CD14-positive monocyte (primary cell): ENCODE measurements at places on chromosomes 5 and 9.

- DNase-seq, result no peak
Observed at GRCh38 chr9:2469681-2470221, 151.8 kb upstream of the VLDLR start.

- DNase-seq, result no peak
Observed at GRCh38 chr9:76161106-76161505, 233.1 kb downstream of the RFK start.

DNA sequence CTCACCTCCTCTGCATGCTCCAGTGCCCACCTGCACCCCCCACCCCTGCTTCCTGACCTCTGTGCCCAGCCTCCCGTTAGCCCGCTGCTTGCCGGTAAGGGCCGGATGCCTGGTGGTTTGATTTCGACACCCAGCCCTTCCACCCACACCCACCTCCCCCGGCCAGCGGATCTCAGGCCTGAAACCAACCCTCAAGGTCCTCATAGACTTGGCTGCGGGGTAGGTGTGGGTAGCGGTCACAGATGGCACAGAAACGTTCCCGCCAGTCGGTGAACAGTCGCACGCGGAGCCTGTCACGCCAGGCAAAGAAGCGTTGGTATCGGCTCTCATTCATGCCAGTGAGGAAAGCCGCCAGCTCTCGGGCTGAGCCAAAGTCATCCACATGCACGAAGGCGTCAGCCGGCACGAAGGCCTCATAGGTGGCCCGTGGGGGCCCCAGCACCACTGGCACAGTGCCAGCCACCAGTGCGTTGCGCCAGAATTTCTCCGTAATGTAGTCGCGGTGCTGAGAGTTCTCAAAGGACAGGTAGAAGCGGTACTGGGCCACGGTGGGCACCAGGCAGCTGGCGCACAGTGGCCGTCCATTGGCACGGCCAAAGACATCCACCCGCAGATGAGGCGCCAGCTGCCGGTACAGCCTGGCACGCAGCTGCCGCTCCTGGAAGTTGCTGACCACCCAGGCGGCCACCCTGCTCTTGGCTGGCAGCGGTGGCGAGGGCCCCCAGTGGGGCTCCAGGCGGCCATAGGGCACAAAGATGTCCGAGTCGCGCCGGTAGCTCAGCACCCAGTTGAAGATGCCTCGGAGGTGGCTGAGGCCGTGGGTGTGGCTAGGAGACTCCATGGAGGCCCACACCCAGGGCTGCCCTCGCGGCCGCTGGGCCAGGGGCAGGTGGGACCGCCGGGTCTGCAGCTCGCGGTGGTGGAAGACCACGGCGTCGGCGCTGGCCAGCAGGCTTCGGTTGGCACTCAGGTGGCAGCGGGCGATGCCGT is 1.1 kb downstream of the FUT7 start:
- DNase-seq, result peak; percentile 65

DNA sequence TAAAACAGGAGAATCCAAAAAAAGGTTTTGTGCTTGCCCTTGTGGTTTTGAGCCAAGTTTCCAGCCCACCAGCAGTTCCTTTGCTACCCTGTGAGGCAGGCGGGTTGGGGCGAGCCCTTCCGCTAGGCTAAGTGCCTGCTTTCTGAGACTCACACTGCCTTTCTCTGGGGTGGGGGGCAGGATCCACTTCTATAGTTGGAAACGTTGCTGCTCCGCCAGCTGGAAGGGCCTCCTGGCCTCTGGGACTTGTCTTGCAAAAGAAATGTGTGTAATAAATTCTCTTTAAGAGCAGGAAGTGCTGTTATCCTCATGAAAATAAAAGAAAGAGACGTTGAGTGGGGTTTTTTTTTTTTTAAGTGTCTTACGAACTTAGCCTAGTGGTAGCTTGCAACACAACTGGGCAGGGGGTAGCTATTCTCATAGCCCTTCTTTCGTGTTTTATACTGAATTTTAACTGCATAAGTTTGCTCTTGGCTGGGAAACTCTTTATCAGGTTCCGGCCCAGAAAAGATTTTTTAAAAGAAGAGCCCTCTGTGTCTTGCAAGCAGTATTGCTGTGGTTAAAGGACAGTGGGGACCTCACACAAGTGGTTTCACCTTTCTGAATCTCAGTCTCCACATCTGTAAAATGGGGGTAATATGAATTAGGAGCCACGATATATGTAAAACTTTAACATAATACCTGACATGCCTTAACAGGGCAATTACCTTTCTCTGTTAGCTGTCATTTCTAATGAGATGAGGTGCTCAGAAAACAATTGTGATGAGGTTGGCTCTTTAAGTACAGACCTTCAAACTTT is 19.8 kb downstream of the JADE2 start:
- DNase-seq, result no peak

- no peak for DNase-seq
Observed at GRCh38 chr9:70013598-70014196, 30.0 kb upstream of the MAMDC2 start.

- DNase-seq, result no peak
Observed at GRCh38 chr5:179755022-179755421, 22.4 kb downstream of the MAML1 start.

- DNase-seq, result no peak
Observed at GRCh38 chr5:77204967-77205366, 5.5 kb upstream of the PDE8B start.

DNA sequence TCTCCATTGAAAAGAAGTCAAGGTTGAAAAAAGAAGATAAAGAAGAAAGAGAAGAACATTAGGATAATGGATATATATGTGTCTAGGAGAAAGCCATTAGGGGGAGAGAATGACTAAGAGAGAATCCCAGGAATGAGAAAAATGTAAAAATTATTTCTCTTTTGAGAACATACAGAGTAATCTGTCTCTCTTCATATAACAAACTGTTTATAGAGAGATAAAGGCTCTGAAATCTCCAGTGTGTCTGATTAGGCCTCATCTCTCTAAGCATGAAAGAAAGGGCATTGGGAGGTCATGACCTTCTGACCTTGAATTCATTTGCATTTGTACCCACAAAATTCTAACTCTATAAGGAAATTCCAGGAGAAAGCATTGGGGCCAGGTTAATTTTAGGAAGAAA is 3.5 kb upstream of the MPDZ start:
- DNase-seq, result no peak

GRCh38 chr5:177482359-177482795 is 8.9 kb upstream of the DBN1 start:
- DNase-seq, result no peak

DNA sequence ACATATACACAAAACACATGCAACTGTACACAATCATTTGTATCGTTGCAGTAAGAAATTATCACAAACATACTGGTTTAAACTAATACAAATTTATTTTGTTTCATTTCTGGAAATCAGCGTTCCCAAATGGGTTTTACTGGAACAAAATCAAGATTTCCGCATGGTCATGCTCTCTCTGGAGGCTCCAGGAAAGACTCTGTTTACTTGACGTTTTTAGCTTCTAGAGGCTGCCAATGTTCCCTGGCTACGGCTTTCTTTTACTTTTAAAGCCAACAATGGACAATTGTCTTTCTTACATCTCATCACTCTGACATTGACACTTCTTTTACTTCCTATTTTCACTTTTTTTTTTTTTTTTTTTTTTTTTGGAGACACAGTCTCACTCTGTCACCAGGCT is 793.1 kb downstream of the CDH9 start:
- DNase-seq, result no peak

- DNase-seq, result peak; percentile 74
Observed at GRCh38 chr5:95823738-95824609, 1.4 kb upstream of the GLRX start.

- no peak for DNase-seq
Observed at GRCh38 chr5:39422036-39422606, 2.7 kb downstream of the DAB2 start.

DNA sequence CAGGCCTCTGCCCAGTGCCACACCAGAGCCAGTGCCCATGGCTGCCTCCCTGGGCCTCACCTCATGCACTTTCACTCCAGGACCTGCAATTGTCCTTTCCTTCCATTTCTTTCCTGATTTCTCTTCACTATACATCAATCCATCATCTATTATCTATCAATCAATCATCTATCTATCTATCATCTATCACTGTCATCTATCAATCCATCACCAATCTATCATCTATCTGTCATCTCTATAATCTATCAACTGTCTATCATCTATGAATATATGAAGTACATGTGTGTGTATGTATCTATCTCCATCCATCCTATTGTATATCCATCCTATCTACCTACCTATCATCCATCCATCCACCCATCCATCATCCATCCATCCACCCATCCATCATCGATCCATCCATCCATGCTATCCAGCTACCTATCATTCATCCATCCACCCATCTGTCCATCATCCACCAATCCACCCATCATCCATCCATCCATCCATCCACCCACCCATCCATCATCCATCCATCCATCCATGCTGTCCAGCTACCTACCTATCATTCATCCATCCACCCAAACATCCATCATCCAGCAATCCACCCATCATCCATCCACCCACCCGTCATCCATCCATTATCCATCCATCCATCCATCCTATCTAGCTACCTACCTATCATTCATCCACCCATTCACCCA is 26.9 kb downstream of the SLC6A3 start:
- no peak for DNase-seq

DNA sequence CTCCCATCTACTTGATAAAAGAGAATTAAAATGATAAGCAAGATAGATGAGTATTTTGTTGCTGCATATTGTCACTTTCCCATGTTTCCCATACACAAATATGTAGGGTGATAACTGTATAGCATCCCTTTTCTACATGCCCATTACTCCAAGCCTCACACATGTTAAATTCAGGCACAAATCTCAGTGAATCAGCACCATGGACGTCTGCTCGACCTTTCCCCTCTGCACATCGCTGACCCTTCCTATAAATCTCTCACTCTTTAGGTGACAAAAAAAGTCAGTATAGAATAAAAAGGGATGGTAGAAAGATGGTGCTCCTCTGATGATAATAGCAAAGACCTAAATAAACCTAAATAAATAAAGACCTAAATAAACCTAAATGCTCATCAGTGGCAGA is 1097.7 kb upstream of the C9orf72 start:
- no peak for DNase-seq

DNA sequence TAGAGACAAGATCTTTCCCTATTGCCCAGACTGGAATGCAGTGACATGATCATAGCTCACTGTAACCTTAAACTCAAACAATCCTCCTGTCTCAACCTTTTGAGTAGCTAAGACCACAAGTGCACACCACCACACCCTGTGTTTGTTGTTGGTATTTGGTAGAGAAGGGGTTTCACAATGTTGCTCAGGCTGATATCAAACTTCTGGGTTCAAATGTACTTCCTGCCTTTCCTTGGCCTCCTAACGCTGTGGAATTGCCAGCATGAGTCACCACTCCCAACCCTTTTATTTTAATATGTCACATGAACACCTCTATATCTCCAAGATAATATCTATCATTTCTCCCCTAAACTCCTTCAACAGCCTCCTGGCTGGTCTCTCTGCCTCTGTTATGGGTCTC is 719.0 kb downstream of the PTPRD start:
- no peak for DNase-seq

DNA sequence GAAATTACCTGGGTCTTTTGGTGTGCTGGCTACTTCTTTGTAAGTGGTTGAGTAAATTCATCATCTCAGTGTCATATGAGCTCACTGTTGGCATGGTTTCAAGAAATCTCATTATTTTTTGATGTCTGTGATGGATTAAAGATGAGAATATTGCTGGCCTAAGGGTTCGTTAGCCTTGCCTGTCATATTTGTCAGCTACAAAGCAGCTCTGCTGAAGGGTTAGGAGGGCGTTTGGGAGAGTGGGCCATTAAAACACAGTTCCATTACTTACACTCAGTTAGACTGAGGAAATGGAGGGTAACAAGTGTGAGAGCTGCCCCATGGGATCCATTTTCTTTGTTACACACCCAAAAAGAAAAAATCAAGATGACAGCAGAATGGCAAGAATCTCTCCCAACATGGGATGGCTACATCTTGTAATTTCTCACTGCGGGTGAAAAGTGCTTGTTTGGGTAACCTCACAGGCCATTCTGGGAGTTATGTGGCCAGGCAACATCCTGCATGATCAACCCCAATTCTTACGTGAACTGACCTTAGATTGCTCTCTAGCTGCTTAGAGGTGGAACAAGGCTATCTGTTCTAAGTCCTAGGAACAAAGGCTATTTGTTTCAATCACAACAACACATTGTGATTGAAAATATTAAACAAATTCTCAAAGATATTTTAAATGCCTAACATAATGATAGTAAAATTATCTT is 609.5 kb upstream of the RGMB start:
- DNase-seq, result no peak

DNA sequence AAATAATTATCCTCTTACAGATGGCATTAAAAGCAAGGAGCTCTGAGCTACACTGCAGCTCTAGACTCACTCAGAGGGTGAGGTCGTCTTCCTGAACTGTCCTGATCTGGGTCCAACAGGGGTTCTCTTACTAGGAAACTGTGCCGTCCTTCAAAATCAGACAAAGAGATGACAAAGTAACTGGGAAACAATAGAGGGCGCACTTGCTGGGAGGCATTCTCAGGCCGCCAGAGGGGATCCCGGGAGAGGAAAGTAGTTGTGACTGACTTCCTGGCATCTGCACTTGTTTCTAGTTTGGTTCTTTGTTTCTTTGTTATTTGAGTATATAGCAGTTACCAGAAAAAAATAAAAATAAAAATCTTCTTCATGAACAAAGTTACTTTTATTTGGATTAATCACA is 142.9 kb upstream of the MSX2 start:
- no peak for DNase-seq

DNA sequence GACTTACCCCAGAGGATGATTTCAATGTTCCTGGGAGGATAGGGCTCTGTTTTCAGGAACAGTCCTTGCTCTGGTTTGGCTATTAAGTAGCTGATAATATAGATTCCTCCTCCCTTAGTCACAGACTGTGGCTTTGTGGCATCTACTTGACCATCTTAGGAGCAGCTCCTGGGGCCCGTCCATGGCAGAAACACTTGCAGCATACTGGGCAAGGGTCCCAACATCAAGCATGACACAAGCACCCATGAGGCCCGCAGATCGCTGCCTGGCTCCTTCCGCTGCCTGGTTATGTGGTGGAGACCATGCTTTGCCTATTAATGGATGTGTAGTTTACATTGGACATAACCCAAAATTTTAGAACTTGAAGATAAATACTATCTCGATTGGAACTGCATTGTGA is 170.1 kb downstream of the ICE1 start:
- no peak for DNase-seq

DNA sequence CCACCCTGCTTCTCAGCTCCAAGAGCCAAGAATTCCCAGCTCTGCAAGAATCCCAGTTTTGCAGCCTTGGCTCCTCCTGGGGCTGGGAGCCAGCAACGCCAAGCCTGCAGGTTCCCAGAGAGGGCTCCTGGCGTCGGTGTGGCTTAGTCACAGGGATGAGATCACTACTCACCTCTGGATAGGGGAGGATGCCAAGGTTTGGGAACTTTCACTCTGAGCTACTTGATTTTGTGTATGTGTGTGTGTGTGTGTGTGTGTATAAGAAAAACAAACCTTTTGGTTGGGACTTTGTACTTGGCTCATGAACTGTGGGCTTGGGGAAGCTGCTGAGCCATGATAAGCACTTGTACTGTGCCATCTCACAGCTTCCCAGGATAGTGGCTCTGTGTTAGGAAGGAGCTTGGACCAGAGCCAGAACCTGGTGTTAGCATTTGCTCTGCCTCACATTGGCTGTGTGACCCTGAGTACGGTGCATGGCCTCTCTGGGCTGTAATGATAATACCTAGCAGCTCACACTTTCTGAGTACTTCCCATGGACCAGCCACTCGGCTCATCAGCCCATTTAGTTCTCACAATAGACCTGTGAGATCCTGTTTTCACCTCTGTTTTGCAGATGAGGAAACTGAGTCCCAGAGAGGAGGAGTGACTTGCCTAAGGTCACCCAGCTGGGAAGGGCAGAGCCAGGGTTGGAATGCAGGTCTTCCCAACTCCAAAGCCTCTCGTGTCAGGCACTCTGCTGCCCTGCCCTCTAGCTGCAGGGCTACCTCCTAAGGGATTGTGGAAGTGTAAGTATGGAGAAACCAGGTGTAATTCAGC is 41.4 kb upstream of the DAB2IP start:
- DNase-seq, result no peak
